ENCODE measurements at places on chromosomes 11 and 22.

DNA sequence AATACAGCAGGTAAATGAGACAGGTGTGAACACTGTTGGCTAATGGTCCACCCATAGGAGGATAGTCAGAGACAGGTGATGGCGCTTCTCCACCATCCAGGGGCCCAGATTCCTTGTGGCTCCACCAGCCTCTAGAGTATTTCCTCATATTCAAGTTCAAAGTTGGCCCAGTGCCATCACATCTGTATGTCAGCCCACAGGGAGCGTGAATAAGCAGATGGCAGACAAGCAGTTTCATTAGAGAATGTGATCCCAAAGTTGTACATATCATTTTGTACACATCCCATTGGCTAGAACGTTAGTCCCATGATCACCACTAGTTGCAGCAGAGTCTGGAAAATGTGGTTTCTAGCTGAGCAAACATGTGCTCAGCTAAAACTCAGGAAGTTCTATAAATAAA is 11.0 kb upstream of the CWF19L2 start:
- DNase-seq = peak; percentile 31

DNA sequence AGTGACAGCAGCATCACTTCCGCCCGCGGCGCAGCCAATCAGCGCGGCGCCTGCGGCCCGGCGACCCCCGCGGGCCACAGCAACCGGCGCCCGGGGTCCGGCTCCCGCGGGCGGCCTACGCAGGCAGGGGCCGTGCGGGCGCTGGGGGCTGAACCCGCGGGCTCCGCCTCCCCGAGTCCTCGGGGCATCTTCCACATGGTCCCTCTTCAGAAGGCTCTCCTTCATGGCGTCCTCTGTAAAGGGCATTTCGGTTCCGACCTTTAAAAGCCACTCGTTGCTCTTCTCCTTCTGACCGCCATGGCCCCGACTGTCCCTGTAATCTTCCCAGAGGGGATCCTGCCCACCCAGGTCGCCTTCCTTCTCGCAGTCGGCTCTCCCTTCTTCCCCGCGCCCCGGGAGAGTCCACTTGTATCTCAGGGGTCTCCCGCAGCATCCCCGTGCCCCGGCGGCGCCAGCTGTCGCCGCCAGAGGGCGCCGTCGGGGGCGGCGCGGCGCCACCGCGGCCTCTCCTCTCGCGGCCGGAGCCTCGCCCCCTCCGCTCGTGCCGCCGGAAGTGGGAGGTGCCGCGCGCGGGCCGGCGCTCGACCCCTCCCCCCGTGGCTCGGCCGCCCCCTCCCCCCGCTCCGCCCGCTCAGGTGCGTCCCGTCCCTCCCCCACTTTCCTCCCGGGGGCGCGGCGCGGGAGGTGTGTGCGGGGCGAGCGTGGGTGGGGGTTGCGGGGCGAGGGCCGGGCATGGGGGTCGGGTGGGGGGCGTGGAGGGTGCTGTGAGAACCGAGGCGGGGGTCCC is at the start of gene RNF214:
RNF214 (plus strand) TSS at position 580 of the 787 bp plus-strand sequence. CDS start 1,602 bp downstream, outside the sequence.
- peak; percentile 73 for DNase-seq

DNA sequence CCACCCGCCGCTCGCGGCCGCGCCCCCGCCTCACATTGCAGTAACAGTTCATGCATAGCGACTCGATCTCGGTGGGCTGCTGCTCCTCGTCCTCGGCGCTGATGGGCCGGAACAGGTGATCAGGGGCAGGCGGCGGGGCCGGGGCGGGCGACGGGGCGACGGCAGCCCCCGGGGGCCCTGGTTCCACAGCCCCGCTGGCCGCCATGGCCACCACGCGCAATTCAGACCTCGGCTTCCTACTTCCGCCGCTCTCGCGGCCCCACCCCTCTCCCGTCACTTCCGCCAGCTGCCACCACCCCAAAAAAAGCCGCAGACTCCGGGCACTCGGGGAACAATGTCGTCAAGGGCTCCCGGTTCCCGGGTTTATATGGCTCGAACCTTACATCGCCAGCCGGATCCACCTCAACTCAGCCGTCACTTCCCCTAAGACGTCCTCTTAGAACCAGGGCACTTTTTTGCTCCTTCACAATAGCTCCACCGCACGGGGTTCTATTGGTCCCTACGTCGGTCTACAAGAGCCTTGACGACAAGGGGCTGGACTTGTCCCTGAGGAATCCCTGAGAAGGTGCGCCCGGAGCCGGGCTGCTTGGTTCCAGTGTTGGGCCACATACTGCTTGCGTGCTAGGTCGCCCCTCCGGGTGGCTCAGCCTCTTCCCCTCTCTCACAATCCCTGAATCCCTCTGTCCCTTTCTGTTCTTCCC is at the start of gene ZPR1:
ZPR1 (minus strand) TSS at position 238 of the 701 bp plus-strand sequence; CDS start at position 205, 33 bp downstream.
- DNase-seq = peak; percentile 81

GRCh38 chr11:71247551-71248250 is 4.7 kb downstream of the SHANK2 start:
- no peak for DNase-seq

GRCh38 chr11:58880625-58881024 is 36.1 kb upstream of the GLYATL2 start:
- no peak for DNase-seq

DNA sequence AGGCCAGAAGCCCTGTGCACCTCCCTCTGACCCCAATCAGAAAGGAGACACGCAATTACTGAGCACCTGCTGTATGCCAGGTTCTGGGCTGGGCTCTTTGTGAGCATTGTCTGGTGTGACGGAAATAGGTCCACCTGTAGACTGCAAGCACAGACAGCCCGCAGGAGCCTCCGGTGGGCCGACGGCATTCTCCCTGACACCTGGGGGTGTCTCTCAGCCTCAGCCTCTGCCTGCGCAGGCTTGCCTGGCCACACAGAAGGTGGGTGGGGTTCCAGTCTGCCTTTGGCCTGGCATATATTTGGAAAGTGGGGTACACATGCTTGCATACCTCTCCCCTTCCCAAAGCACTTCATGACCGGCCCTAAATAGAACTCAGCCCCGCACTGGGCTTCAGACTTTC is 129.3 kb downstream of the BUD13 start:
- no peak for DNase-seq

DNA sequence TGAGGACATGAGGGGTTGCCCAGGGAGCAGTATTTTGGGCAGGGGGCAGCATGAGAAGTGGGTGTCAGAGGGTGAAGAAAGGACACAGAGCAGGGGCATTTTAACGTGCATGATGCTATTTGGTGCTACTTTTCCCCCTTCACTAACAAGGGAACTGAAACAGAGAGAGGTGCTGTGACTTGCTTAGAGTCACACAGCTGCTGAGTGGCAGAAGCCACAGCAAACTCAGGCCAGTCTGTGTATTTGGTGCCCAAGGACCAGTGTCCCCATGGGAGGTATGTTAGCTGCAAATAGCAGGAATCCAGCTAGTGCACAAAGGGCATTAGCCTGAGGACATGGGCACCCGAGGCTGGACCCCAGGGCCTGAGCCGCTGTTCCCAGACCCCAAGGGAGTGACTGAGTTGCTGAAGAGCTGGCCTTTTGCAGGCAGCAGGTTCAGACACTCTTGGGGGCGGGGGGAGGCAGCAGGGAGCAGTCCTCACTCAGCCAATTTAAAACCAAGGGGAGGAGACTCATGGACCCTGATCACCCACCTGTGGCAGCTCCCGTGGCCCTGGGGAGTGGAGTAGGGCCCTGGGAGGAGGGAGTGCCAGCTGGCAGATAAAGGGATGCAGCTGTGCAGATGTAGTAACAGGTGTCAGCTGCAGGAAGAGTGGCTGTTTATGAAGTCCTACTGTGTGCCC is 14.6 kb downstream of the PARVG start:
- no peak for DNase-seq

DNA sequence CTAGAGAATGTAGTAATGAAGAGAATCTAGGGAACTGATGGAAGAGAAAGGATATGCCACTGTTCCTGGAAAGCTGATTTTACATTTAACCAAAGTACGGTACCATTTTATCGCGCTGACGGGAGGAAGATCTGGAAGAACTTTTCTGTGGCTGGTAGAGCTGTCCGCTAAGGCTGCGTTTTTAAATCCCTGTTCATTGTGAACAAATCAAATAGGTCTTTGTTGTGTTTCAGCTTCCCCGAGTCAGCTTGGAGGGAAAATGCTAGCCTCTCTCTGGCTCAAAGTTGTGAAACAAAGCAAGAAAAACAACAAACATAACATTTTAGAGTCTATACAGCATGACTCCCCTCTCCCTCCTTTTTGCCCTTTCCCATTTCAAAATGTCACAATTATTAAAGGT is 34.4 kb downstream of the FBXO7 start:
- DNase-seq = no peak

Measured in Kasumi-1 (cell line).